Activated CD4-positive, alpha-beta T cell treated with anti-CD3 and anti-CD28 coated beads, Interleukin-2, amount 10 ng/mL, durations not matched to agents 7 days and 5 days (primary cell): ENCODE measurements at places on chromosomes 11 and 22. TPM values are rescaled to one million over a fixed set of nuclear protein-coding genes. Genes with fewer than 3 reads are reported as not detected.

- DNase-seq, result no peak
These were observed 826 bp upstream of the PTPRJ start for GRCh38 chr11:47979378-47980087.

- no peak for DNase-seq
These were observed 257.1 kb upstream of the TENM4 start for GRCh38 chr11:79697905-79698304.

PDE2A gene
- 0.48 TPM for total RNA-seq

GRCh38 chr11:10208131-10208575 lies 85.9 kb downstream of the SBF2 start:
- no peak for DNase-seq

- DNase-seq, result no peak
These were observed 70.2 kb downstream of the DDX10 start for GRCh38 chr11:108734956-108735559.
